ENCODE measurements at places on chromosomes 4 and X.

DNA sequence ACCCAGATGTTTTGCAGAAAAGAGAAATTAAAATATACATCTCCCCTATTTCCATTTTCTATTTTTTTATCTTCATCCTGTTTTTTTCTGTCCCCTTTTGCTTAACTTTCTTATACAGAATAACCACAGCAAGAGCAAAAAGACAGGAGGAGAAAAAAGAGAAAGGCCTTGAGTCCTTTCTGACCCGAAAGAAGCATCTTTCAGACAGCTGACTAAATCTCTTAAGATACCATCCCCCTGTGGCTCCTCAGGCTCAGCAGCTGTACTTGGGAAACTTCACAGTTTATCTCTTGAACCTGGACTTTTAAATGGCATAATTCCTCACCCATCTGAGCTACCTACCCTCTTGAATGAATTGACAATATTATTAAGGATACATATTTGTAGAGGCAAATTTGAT, 100.2 kb downstream of the FIP1L1 start:
- no peak for DNase-seq

GRCh38 chrX:40098264-40099054, 701 bp upstream of the BCOR start:
- no peak for DNase-seq

DNA sequence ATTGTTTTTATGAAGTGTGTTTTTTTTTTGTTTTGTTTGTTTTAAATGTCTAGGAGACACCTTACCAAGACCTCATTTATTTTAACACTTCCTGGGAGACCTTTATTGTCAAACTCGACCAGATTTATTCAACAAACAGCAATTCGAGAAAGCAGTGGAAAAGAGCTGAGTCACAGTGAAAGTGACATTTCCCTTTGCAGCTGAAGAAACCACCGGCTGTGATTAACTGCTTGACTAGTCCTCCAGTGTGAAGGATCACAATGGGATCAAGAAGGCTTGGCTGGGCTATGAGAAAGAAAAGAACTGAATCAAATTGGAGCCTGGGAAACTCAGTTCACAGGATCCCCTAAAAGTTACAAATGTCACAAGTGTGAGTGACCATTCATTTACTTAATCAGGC, 11.9 kb upstream of the ADH7 start:
- peak; percentile 53 for DNase-seq

DNA sequence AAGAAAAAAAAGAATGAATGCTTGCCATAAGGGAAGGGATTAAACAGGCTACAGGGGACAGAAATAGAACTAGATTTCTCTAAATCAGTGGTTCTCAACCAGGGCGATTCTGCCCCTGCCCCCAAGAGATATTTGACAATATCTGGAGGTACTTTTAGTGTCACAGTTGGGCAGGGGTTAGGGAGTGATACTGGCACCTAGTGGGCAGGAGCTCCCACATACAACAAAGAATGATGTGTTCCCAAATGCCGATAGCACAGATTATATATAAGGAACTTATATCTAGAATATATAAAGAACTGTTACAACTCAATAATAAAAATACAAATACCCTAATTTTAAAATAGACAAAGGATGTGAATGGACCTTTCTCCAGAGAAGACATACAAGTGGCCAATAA, 14.7 kb downstream of the S100G start:
- no peak for DNase-seq

DNA sequence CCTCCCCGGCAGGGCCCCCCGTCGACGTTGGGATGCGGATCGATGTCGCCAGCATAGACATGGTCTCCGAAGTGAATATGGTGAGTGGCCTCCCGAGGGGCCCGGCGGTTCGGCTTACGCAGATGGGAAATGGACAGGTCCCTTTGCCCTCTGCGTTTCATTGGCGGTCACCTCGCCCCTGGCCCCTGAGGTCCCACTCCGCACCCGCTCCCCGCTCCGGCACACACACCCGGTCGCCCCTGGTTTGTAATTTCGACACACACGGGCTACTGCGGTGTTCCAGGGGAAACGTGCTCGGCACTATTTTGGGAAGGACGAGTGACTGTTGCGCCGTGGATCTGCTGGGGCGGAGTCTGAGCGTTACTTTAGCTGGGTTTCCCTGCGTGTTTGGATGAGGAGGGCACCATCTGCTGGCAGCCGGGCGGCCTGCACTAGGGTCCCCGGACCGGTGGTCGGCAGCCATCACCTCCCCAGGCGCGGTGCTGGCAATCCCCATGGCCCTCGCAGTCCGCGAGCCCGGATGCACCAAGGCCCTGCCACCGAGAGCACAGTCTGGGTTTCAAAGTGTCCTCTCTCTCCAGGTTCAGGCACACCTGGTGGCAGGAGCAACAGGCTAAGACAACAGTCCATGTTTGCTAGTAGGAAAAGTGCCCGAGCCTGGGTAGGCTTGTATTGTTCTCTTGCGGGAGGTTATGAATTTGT, 1.2 kb downstream of the GABRB1 start:
- peak; percentile 73 for DNase-seq

GRCh38 chr4:165060938-165061337, 7.3 kb downstream of the TRIM75 start:
- no peak for DNase-seq

- DNase-seq: no peak
Measured at GRCh38 chrX:52353838-52354237, 15.0 kb upstream of the XAGE2 start.

GRCh38 chr4:104878936-104879335, 267.7 kb upstream of the TET2 start:
- DNase-seq: no peak

GRCh38 chrX:56025872-56026571, 206.1 kb upstream of the KLF8 start:
- DNase-seq: no peak
